ENCODE measurements at places on chromosomes 7 and 10.
A peak's percentile ranks its signal among the peaks of the same experiment; 100 is the strongest.

DNA sequence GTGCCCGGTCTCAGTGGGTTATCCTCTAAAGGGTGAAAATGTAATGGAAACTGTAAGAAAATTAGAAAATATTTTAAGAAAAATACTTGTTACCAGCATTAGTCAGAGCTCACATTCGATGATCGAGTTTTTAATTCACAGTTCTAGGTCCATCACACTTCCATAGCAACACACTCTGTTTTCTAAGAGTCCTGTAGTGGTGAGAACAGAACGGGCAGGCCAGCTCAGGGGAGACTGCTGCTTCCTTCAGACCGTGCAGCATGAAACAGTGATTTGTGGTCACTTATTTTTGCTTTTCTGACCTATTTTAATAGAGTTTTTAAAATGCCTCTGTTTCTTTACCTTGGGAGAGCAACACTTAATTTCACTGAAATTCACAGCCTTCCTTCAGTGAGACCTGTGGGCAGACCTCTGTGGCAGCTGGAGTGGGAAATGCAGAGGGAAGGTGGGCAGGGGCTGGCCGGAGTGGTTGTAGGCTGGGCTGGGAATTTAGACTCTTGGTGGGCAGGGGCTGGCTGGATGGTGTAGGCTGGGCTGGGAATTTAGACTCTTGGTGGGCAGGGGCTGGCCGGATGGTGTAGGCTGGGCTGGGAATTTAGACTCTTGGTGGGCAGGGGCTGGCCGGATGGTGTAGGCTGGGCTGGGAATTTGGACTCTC lies 1.5 kb downstream of the SUN1 start:
- DNase-seq, result no peak

GRCh38 chr10:13086056-13086455 lies 13.9 kb upstream of the OPTN start:
- DNase-seq, result no peak

DNA sequence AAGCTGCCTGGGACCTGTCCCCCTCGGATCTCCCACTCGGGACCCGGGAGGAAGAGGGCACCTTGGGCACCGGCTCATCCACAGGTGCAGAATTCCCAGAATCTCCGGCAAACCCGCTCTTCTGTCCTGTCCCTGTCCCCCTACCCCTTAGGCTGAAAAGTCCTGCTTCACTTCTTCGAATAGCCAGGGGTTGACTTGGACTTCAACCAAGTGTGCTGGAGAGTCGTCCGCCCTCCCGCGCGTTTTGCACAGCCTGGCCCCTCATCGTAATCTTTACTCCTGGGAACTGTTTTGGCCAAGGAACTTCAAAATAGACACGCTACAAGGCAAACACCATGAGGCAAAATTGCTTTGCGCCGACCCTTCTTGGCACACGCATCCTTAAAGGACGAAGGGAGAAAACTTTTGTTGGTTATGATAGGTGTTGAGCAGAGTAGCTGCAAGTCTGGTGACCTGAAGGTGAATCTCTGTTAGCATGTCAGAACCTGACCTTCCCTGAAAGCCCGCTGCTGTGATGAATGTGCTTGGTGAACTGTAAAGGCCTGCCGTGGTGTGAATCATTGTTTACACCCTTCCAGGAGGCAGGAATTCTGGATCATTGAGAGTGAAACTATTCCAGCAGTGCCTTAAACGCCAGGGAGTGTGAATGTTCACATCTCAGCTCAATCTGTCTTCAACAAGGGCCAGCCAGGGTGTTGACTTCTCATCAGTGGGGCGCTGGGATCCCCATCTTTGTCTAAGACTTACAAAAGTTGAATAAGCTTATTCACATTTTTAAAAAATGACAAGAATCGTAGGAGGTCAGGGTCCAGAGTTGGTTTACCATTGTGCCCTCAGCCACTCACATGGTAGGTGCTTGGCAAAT lies 589 bp upstream of the RAPGEF5 start:
- DNase-seq, result no peak

DNA sequence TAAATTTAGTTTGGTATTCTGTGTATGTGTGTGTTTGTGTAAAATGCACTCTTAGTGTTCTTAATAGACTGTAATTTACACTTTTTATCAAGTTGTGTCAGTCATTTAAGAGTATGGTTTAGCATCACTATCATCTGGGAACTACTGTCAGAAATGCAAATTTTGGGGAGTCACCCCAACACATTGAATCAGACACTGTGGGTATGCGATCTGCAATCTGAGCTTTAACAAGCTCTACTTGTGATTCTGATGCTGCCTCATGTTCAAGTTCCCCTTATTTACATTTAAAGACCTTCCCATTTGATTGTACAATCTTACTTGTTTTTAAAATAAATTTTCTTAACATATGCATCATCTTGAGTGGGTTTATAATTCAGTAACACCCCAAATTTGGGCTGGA lies 218.1 kb upstream of the FOXP2 start:
- no peak for DNase-seq

DNA sequence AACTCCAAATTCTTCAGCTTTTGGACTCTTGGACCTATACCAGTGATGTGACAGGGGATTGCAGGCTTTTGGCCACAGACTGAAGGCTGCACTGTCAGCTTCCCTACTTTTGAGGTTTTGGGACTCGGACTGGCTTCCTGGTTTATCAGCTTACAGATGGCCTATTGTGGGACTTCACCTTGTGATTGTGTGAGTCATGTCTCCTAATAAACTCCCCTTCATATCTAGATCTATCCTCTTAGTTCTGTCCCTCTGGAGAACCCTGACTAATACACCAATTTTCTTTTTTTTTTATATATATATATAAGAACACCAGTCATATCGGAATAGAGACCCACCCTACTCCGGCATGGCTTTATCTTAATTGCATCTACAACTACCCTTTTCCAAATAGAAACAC lies 166.8 kb downstream of the ETV1 start:
- DNase-seq, result no peak

DNA sequence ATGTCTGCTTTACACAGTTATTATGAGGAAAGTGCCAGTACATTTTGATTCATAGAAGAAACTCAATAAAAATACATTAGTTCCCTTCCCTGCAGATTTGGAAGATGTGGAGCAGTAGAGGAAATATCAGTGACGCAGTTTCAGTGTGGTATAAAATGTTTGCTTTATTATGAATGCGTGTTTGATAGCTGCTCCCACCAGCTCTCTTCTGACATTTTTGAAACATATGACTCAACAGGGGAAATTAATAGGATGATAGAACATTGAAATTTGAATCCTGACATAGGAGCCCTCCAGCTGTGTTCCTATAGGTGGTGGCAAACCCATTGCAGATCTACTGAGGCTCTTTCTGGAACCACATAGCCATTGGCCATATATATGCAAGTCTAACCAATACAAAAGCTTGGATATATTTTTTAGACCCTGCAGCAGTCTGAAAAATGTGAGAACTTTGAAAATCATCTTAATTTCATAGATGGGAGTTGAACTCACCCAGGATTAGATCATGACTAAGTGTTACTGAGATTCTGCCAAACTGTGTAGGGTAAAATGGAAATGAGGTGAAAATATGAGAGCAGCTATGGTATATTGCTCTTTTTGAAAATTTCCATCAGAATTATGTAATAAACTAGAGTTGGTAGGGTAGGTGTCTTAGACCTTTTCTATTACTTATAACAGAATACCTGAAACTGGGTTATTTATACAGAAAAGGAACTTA lies 47.8 kb downstream of the BZW2 start:
- no peak for DNase-seq

DNA sequence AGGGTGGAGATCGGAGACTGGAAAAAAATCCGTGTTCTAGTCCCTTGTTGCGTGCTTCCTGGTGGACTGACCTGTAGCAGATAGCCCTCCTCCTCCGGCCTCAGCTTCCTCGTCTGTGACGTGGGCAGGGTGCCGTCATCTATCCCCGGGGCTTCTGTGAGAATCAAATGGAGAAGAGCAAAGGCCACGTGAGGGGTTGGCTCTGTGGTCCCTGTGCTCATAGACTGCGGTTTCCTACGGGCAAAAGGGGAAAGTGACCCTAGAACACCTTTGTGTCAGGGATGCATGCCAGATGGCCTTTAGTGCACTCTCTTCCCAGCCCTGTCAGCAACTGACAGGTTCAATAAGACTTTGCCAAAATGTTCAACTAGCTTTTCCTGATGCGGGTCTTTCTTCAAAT lies 33.7 kb downstream of the GRK5 start:
- no peak for DNase-seq

- DNase-seq, result no peak
Measured at GRCh38 chr10:35041502-35041879, 48.6 kb downstream of the CUL2 start.

GRCh38 chr10:80909254-80909653 lies 371.6 kb downstream of the SH2D4B start:
- DNase-seq, result no peak

GRCh38 chr7:51082096-51082840 lies 234.3 kb downstream of the COBL start:
- peak; percentile 38 for DNase-seq

DNA sequence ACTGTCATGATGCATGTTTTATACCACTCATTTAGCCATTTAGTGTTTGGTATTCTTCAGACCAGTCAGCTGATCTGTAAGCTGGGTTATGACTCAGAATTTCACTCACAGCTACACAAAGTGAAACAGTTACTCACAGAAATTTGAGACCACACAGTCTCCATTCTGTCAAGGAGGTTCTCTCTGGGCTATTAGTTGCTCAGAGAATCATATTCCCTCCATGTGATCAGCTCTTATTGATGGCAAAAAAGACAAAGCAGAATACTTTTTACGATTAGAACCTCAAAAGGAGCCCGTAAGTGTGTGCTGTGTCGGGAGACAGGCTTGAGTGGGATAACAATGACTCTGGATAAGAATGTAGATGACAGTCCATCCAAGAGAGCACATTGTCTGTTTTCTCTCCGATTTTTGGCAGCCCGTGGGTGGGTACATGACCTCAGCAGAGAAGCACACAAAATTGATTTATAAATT lies 277.6 kb upstream of the SORCS1 start:
- no peak for DNase-seq

DNA sequence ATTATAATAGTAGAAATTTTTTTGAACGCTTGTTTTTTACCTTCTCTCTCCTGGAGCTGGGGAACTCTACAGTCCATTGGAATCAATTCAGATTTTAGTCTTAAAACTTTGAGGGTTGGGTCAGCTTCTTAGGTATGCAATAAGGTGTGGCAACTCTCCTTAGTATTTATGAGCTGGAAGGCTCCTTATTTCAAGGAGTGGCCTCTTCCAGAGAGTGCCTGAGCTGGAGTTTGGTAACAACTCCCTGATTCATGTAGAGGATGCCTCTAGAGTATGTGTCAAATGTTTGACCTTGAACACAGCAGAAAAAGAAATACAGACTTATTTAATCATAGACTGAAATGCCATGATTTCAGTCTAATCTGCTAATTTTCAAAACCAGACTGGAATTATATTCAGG lies 11.1 kb downstream of the CDK14 start:
- DNase-seq, result no peak

DNA sequence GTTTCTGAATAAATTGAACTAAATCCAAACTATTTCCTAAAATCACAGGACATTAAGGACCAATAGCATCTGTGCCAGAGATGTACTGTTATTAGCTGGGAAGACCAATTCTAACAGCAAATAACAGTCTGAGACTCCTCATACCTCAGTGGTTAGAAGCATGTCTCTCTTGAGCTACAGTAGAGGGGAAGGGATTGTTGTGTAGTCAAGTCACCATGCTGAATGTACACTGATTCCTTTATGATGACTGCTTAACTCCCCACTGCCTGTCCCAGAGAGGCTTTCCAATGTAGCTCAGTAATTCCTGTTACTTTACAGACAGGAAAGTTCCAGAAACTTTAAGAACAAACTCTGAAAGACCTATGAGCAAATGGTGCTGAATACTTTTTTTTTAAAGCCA lies 13.9 kb downstream of the MEST start:
- DNase-seq, result no peak

- DNase-seq, result no peak
Measured at GRCh38 chr7:2802101-2802500, 42.0 kb downstream of the GNA12 start.

GRCh38 chr10:32123021-32123420 lies 66.8 kb upstream of the KIF5B start:
- no peak for DNase-seq

DNA sequence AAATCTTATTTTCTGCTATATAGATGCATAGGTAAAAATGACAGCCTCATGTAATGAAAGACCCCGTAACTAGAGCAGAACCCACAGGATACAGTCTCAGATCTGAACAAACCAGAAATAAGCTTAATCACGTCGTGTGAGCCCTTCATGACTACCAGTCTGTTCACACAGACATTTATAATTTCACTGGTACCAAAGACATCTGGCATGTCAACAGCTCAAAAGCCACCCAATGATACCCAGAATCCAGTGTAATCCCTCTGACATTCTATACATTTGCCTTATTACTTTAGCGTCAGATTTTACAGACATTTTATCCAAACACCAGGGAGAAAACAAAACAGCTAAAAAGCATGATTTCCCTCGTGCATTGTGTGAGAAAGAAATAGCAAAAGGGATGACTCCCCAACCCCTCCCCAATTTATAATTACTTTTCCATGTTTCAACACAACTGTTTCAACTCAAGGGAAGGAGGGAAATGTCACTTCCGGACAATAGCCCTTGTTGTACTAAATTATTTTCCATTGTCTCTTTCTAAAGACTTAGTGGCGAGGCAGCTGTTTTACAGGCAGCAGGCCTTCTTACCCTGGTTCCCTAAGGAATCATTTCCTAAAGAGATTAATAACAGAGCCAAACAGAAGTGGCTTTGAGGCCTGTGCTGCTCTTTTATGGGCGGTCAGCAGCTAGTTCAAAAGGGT lies 33.2 kb downstream of the DOCK4 start:
- DNase-seq, result no peak

DNA sequence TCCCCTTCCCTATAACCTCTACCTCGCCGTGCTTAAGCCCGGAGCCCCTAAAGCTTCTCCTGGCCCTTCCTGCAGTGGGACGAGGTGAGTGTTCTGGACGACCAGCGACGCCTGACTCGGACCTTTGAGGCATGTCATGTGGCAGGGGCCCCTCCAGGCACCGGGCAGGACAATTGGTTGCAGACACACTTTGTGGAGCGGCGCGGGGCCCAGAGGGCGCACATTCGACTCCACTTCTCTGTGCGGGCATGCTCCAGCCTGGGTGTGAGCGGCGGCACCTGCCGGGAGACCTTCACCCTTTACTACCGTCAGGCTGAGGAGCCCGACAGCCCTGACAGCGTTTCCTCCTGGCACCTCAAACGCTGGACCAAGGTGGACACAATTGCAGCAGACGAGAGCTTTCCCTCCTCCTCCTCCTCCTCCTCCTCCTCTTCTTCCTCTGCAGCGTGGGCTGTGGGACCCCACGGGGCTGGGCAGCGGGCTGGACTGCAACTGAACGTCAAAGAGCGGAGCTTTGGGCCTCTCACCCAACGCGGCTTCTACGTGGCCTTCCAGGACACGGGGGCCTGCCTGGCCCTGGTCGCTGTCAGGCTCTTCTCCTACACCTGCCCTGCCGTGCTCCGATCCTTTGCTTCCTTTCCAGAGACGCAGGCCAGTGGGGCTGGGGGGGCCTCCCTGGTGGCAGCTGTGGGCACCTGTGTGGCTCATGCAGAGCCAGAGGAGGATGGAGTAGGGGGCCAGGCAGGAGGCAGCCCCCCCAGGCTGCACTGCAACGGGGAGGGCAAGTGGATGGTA lies 9.2 kb downstream of the EPHB6 start:
- DNase-seq, result no peak
